Activated T-helper 1 cell treated with anti-CD3 and anti-CD28 coated beads, Interleukin-2, amount 50 U/mL, for 16 hours (primary cell): ENCODE measurements at places on chromosomes 12 and 14.

- no peak for DNase-seq
Observed at GRCh38 chr14:90651271-90651804, 164.9 kb downstream of the TTC7B start.

GRCh38 chr12:9718968-9719367, 13.9 kb downstream of the CLECL1 start:
- DNase-seq: no peak

GRCh38 chr12:113825705-113826104, 140.4 kb downstream of the RBM19 start:
- DNase-seq: no peak

DNA sequence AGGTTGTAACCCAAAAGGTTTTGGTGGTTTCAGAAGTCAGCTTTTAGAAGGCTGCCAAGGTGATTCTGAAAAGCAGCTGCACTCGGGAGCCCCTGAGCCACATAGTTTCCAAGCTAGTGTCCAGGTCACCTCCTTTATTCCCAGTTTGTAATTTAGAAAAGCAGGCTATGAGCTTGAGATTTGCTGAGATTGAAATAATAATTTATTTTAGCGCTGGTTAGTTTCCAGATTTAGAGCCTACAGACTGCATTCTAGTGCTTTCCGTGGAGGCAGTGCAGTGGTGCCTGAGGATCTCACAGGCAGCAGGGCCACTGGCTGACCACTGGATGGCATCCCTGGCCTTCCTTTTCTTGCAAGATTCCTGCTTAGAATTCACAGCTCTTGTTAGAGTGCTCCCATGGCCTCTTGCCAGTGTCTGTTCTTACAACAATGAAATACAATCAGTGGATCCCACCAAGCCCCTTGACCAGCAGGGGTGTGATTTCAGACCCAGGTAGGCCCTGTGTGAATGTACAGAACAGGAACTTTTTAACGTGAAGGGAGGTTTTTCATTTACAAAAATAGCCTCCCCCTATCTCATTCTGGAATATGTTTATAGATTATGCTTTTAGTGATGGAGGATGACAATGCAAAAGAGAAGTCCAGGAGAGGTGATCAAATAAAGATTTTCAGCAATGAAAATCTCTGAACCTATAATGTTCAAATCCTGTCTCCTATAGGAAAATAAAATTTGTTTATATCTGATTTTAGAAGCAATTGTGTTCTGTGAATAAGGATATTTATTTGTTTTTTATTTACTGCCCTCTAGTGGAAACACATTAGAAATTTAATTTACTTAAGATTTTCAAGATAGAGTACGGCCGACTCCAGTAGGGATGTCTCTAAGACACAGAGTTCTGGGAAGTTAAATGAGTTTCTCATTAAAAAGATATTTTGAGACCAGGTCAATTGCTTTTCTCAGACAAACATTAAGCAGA, 362.1 kb upstream of the STXBP6 start:
- no peak for DNase-seq

- DNase-seq: peak; percentile 30
Observed at GRCh38 chr12:76030341-76031080, 1.1 kb downstream of the PHLDA1 start.

DNA sequence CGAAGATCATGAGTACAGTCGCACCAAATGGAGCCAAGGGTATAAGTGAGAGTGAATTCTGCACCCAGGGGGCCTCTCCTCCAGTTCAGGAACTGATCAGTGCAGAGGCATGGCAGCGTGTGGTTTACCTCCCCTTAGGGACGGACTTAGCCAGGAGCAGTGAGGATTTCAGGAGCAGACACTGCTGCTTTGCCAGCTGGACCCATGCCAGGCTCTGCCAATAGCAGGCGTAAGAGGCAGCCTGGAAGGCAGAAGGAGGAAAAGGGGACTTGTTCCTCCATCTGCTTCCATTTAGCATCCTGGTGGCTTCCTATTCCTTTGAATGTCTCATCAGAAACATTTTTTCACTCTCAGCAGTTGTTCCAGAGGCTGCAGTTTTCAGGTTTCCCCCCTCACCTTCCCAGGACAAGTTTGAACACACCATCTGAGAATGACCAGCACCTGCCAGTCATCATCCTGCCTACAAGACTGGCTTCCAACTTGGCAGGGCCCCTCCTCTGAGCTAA, 137.0 kb upstream of the LMNTD1 start:
- DNase-seq: no peak

DNA sequence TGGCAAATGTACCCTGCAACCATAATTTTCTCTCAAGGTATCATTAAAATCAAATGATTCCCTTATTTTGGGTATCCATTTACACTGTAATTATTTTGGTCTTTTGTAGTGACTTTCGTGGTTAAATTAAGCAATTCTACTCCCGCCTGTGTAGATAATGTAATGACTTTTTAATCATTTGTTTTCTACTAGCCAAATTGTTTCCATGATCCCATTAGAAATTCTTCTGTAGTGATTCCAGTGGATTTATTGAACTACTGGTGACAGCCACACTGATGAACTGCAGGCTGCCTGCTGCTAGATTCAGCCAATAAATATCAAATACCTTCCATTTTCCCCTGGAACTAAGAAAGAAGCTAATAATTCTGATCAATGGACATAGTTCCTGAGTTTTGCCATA, 96.0 kb downstream of the WIF1 start:
- DNase-seq: no peak

- no peak for DNase-seq
Observed at GRCh38 chr12:94012590-94012989, 135.8 kb upstream of the PLXNC1 start.

GRCh38 chr14:76381817-76382494, 6.0 kb downstream of the ESRRB start:
- DNase-seq: no peak

- DNase-seq: no peak
Observed at GRCh38 chr14:98375566-98375965, 896.4 kb downstream of the BCL11B start.

DNA sequence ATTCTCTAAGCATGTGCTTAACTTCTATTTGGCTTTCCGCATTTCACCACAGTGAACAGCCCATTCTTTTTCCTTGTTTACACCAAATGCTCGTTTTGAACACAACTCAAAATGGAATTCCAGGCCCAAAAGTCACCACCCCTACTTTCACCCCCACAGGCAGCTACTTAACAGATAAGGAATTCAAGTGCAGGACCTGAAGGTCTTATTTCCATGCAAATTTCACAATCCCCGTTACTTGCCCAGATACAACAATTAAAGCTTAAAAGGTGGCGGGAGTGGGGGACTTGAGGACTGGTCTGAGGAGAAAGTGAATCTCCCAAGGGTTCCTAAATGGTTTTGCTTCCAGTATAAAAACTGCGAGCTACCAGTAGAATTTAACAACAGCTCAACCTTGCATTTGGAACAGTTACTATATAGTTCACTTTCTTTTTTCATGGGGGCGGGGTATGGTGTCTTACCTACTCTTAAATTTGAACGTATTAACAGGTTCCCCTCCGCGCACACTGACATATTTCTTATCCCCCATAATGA, 3.7 kb downstream of the USP44 start:
- no peak for DNase-seq
